Stimulated activated CD4-positive, alpha-beta T cell treated with anti-CD3 and anti-CD28 coated beads, Interleukin-12 subunit alpha, Interleukin-12 subunit beta, amount 100 ng/mL, for 24 hours (primary cell): ENCODE measurements at places on chromosomes 3 and 15.

- DNase-seq: no peak
Observed at GRCh38 chr15:78018946-78019644, 58.4 kb downstream of the TBC1D2B start.

GRCh38 chr3:165181556-165181955, 14.6 kb downstream of the SLITRK3 start:
- DNase-seq: no peak

- DNase-seq: no peak
Observed at GRCh38 chr3:111784001-111784400, 75.1 kb upstream of the PHLDB2 start.

- DNase-seq: no peak
Observed at GRCh38 chr3:38587548-38588131, 61.8 kb downstream of the SCN5A start.

DNA sequence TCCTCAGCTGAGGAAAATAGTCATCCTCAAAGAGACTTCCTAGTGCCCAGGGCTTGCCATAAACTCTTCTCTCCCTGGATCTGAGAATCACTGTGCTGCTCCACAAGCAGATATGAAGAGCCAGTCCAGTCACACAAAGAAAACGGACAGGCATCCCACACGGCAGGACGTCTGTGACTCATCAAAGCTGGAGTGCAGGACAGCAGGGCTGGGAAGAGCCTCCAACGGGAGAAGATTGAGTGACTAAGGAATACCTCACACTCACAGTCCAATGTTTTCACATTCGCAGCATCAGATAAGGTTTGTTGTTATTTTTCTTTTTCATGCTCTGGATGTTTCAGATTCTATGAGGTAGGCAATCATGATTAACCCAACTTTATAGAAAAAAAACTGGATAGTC, 57.8 kb downstream of the NEK10 start:
- DNase-seq: no peak

- DNase-seq: no peak
Observed at GRCh38 chr3:113677737-113678136, 18.7 kb downstream of the USF3 start.

DNA sequence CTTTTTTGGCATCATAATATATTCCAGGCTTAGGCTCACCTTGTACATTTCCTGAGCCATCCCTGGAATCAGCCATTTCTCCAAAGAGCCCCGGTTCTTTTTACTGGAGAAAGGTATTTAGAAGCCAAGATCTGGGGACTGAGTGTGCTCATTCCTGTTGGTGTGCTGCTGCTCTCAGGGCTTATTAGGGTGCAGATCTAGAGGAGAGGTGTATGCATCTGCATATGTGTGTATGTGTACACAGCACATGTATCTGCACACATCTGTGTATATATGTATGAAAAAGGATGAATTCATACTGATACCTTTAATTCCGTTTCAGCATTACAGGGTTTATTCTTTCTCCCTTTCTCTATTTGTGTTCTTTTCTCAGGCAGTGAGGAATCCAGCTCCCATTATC, 162.1 kb upstream of the BHLHE40 start:
- DNase-seq: no peak
